ENCODE measurements at places on chromosomes 2 and 18.

GRCh38 chr2:237772513-237772912 lies 26.1 kb upstream of the RBM44 start:
- no peak for DNase-seq

- DNase-seq, result no peak
These were observed 5.3 kb downstream of the ONECUT2 start for GRCh38 chr18:57440331-57441070.

DNA sequence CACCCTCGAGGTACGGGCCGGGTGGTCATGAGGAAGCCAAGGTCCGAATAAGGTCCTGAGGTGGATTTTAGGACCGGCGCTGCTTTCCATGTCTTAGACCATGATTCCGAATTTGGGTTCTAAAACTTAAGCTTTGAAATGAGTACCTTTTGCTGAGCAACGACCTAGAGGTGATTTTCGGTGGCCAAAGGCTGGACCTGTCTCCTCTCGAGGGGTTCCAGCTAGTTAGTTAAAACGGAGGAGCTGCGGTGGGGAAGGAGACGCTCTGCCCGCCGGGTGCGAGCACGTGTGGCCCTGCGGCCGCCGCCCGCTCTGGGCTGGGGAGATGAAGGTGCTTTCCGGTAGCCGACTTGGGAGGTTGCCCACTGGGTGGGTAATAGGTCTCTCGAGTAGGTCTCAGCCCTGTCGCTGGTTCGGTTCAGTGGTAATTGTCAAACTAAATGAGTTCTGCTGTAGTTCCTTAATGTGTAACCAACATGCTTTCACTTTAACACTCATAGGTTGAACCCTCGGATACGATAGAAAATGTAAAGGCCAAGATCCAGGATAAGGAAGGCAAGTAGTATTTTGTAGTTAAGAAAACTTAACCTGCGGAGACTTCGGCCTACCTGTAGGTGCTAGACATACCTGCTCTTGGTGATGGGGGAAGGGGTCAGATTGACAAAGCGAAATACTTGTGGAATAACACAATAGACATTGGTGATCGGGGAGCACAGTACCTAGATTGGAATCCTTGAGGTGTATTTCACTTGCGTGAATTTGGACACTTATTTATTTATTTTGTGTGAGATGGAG lies 572 bp downstream of the RPS27A start:
- peak; percentile 32 for DNase-seq

GRCh38 chr18:69935319-69936190 lies 12.1 kb downstream of the CD226 start:
- DNase-seq, result no peak

GRCh38 chr2:143792602-143793001 lies 663.4 kb downstream of the ARHGAP15 start:
- DNase-seq, result no peak

DNA sequence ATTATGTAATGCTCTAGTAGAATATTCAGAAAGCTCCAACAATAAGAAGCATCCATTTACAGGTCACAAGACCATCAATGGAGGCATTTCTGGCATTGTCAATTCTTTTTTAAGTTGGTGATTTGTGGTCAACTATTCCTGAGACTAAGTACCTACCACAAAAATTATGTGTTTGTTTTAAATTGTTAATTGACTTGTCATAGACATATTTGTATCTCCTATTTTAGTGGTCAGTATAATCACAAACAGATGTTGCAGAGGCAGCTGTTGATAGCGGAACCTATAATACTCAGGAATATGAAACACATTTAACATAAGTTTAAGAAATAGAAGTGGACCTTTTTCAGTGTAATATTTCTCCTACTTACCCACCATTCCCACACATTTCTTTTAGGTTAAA lies 430.1 kb downstream of the CCDC85A start:
- no peak for DNase-seq

DNA sequence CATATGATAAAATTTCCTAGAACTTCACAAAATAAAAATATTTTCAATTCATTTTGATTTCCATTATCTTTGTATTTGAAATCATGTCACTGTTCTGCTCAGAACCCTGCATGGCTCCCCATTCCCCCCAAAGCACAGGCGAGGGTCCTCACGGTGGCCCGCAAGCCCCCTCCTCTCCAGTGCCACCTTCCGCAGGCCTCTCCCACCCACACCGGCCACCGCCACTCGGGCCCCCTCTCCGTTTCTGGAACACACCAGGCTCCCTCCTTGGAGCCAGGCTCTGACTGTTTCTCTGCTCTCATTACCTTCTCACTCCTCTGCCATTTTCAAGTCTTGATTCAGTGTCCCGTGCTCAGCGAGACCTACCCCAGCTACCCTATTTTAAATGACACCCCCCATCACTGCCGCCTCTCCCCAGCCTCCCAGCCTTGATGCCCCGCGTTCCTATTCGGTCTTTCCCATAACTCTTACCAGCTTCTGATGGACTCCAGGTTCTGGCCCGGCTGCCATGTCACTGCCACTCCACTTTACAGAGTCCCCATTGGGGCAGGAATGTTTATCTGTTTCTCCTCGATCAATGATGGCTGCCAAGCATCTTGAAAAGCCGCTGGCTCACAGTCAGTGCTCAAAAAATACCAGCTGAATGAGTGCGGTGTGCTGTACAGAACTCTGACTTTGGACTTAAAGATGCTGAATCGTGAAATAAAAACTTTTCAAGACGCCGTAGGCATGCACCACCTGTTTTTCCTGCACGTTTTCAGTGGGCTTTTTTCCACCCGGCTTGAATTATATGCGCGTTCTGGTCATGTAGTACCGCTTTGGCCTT lies 201.0 kb downstream of the GBX2 start:
- DNase-seq, result no peak

DNA sequence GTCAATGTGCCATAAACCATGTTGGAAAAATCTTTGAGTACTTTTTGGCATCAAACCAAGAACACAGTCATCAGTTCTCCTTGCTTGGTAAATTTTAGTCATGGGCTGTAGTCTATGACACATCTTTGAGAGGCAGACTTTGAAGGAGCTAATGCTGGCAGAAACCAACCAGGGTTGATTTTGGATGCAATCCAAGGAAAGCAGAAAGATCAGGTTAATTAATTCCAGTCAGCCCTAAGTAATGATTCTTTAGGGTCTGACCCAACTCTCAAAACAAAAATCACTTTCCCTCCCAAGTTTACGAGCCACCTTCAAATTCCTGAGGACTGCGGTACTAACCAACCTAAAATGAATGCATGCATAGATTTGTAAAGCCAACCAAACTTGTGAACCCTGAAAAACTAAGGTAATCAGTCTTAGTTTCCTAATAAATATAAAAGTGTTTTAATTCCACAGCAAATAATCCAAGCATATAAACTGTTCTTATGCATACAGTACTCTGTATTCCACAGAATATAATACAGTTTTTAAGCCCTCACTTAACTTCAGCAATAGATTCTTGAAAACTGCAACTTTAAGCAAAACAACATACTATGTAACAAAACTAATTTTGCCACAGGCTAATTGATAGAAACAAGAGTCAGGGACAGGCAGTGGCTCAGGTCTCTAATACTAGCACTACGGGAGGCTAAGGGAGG lies 22.0 kb downstream of the AP1S3 start:
- peak; percentile 17 for DNase-seq

GRCh38 chr2:53787614-53788289 lies 908 bp downstream of the ERLEC1 start:
- no peak for DNase-seq

DNA sequence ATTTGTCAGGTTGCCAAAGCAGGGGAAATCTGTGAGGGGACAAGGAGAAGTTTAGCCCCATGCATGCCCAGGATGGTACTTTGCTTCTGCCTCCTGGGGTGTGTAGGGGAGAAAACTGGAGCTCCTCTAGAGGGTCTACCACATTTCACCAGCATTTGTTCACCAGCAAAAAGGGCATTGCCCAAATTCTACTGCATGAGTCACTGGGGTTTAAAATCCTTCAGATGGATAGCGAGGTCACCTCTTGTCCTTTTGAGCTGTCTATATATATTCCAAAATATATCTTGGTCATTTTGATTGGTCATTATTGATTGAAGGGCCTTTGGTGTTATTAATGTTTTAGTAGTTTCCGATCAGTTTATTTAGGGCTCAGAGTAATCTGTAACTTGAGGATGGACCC lies 18.7 kb downstream of the FHOD3 start:
- DNase-seq, result no peak

- DNase-seq, result no peak
These were observed 42.0 kb downstream of the ANO7 start for GRCh38 chr2:241230435-241230834.

DNA sequence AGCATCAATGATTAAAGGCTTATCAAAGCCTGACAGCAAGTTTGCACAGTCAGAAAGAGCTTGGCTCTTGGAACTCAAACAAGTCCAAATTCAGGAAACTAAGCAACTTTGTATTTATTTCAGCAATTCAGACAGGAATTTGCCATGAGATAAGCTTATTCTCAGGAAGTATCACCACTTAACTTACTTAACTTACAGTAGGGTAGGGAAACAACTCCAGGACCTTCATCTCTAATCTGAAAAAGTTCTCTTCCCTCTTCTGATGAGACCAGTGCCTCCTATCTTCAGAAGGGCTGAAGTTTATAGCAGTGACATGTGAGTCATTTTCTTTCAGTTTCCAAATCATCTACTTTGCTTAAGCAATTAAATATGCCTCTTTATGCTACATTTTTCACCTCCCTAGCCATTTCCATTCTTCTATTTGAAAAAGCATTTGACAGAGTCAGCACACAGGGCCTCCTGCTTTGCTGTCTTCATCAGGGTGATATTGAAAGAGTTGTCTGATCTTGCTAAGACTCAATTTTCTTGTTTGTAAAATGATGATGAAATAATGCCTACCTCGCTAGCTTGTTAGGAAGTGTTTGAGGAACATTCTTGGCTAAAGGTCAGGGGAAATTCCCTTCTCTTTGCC lies 389.5 kb downstream of the RND3 start:
- DNase-seq, result no peak

DNA sequence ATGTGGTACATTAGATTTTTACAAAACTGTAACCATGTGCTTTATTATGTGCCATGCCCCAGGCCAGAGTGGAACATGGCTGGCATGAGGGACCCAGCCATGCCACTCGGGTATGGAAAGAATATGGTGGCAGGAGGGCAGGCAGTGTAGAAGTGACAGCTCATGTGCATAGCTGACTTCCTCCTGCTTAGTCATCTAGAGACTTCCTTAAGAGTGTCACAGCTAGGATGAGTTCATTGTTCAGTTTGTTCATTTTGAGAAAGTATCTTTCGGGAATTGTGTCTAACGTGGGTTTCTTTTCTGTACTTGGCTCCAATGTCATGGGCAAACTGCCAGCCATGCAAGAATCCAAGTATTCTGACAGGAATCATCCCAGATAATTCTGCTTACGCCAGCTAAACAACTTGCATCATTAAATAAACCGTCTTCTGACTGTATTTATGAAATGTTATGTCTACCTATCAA lies 94.3 kb upstream of the ITGB6 start:
- DNase-seq, result no peak

DNA sequence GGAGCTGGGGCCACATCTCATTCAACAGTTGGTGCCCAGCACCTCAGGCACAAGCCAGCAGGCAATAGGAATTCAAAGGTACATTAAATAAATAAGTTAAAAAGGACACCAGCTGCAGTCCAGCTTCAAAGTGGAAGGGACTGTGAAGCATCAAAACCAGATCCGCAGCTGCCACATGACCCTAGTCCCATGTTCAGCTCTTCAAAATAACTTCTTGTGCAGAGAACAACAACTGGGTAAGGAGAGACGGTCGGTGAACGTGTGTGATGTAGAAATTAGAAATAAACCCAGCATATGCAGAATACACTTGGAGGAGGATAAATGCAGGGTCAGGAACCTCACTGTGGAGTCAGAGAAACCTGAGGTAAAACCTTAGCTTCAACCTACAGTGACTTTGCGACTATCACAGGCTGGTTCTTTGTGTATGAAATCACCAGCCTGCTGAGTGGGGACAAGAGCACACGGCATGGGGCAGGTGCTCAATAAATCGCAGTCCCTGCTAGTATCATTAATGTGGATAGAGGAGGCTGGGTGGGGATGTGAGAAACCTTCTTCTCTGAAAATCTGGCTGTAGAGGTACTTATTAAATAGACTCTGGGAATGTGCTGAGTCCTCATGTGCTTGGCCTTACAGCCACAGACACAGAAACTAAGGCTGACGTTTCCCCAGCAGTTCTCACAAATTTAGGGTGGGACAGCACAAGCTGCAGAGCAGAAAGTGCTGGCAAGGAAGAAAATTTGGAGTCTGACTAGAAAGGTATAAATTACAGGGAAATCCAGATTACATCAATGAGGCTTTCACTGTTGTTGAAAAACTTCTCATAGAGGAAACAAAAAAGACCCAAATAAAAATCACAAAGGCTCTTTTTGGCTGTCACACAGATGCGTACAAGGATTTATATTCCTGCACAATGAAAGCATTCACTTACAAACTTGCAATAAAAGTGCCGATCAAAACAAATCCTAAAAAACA lies 20.7 kb downstream of the FBXO15 start:
- DNase-seq, result no peak

GRCh38 chr18:37668971-37669747 lies 103.6 kb upstream of the CELF4 start:
- peak; percentile 55 for DNase-seq

DNA sequence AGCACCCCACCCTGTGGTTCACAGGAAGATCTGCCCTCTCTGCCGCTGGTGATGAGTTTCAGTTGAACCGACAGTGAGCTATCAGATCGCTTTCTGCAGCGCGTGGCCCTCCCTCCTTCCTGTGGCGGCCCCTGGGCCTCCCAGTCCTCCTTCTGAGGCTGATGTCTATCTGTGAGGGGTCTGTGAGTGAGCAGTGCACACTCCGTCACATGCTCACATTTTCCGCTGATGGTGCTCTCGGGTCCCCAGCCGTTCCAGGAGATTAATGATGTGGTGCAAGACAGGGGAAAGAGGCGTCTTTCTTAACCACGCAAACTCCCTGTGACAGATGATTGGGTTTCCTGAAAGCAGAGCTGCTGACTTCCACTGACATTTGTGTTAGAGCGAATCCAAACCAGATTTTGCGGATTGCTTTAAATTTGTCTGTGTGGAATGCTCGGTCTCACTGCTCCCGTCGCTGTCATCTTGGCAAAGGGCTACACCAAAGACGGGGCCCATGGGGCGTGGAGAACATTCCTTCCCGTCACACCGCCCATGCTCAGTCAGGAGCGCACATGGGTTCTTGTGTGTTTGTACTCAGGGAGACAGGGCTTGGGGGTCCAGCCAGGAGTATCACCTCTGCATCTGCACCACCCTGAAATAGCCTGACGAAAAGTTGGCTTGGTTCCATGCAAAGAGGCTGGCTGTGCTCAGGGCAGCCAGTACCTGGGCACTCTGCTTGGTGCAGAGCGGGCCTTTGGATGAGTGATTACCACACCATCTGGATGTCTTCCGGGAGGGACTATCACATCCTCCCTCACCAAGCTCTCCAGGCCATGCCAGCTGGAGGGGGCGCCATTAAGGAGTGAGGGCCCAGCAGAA lies 154.7 kb upstream of the HS6ST1 start:
- no peak for DNase-seq

GRCh38 chr18:6504605-6505497 lies 90.1 kb upstream of the L3MBTL4 start:
- DNase-seq, result no peak

DNA sequence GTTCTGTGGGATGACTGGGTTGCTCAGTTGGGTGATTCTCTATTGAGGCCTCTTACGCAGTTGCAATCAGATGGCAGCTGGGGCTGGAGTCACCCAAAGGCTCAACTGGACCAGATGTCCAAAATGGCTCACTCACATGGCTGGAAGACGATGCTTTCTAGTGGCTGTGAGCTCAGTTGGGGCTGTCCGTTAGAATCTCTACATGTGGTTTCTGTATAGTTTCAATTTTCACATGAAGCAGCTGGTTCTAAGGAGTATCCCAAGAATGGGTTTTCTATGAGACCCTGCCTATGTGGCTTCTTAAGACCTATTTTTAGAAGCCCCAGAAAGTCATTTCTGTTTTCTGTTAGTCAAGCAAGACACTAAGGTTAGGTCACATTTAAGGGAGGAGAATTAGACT lies 4.4 kb downstream of the XRCC5 start:
- DNase-seq, result no peak

Data from NCI-H2081 (cell line).